Ovary (tissue), 10 donors: ENCODE measurements at places on chromosomes 4 and X.

- no peak for DNase-seq
These were observed 395.9 kb upstream of the GRIA3 start for GRCh38 chrX:122788216-122788615.

DNA sequence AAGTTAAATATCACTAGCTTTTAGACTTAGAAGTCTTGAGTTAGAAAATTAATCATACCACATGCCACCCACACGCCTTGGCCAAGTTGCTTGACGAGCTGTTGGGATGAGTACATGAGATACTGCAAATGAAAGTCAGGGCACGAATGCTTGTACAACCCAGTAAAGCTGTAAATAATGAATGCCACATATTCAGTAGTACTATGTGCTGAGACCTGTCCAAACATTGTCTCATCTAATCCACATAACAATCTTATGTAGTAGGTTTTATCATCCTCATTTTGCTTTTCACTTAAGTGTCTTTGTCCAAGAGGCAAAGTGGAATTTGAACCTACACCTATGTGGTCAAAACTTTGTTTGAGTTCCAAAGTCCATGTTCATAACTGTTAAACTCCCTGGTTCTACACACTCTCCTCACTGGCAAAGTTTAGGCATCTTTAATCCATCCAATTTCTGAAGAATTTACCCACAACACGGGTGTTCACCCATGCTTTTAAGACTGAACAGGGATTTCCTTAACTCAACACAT lies 74.1 kb downstream of the LDB2 start:
- DNase-seq: no peak

DNA sequence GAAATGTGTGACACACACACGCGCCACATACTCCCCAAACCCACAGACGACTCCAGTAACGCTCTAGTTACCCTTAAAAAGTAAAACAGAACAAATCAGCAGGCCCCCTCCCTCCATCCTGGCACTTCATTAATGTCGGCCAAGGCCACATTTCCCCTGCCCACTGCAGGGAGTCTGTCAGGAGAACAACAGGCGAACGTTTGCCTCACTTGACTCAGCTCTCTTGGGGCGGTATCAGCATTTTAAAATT lies 671 bp upstream of the FHIP1A start:
- no peak for DNase-seq

GRCh38 chrX:118948270-118948669 lies 26.1 kb upstream of the LONRF3 start:
- no peak for DNase-seq

GRCh38 chr4:36392916-36393315 lies 111.5 kb downstream of the DTHD1 start:
- DNase-seq: no peak

DNA sequence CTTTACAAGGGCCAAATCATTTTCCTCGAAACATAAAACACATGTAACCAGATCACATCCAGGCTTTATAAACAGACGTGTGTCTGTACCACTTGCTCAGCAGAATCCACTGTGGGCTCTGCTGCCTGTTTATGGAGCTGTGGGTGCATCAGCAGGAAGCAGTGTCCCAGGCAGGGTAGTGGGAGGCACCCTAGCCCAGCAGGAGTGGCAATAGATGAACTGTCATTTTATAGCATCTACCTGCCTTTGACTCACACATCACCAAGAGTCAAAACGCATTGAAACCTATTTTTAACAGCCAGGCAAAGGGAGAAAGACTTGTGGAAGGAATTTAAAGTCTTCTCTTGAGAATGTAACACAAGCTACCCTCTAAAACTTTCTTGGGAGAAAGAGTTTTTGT lies 169.1 kb upstream of the TENM3 start:
- DNase-seq: no peak

- DNase-seq: no peak
These were observed 61.5 kb upstream of the AMOT start for GRCh38 chrX:112901869-112902725.

DNA sequence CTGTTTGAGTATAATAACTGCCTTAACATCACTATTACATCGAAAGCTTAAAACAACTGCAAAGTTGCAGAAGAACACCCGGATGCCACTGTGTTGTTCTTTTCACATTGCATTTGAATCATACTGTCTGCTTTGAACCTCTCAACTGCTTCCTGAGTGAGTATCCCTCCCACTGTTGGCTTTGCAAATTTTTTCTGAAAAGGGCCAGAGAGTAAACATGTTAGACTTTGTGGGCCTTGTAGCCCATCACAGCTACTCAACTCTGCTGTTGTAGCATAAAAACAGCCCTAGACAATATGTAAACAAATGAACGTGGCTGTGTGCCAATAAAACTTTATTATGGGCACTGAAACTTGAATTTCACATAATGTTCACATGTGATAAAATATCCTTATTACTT lies 76.1 kb downstream of the NSG1 start:
- DNase-seq: no peak

DNA sequence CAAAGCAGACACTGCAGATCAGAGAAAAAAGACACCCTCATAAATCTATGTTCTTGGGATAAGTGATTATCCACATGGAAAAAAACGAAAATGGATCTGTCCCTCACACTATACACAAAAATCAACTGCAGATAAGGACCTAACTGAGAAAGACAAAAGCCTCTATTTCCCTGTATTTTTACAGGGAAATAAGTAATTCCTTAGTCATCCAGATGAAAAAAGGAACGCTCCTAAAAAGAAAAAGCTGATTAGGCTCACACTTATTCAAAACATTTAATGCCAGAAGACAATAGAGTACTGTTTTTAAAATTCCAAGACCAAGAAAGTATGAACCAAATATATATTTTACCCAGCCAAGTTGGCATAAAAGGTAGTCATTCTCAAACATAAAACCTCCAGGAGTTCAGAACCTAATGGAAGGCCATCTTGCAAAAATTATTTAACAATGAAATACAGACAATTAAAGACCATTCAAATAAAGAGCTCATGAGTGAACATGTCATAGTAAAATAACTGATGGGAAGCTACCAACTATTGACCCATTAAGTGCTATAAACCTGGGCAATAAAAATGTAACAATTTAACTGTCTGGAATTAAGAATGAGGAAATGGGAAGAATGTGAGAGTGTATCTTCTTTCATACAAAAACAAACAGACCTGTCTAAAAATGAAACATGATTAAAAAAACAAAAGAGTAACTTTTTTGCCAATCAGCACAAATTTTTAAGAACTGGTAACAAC lies 20.4 kb downstream of the PAPSS1 start:
- no peak for DNase-seq

DNA sequence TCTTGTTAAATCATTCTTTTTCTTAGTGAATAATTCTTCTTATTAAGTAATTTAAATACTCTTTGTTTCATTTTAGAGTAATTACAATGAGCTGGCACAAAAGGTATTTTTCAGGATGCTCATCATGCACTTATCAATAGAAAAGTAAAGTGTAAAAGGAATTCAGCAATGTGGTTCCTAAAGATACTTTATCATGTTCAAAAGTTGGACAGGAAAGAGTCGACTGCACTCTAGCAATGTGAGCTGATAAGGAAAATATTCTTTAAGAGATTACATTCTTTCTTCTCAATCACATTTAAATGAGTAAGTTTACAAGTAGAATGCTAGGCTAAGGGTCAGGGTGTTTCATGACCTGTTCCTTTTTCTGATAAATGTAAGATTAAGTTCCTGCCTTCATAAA lies 609.5 kb upstream of the FAM241A start:
- no peak for DNase-seq

GRCh38 chrX:9983846-9984245 lies 16.7 kb downstream of the CLDN34 start:
- no peak for DNase-seq

DNA sequence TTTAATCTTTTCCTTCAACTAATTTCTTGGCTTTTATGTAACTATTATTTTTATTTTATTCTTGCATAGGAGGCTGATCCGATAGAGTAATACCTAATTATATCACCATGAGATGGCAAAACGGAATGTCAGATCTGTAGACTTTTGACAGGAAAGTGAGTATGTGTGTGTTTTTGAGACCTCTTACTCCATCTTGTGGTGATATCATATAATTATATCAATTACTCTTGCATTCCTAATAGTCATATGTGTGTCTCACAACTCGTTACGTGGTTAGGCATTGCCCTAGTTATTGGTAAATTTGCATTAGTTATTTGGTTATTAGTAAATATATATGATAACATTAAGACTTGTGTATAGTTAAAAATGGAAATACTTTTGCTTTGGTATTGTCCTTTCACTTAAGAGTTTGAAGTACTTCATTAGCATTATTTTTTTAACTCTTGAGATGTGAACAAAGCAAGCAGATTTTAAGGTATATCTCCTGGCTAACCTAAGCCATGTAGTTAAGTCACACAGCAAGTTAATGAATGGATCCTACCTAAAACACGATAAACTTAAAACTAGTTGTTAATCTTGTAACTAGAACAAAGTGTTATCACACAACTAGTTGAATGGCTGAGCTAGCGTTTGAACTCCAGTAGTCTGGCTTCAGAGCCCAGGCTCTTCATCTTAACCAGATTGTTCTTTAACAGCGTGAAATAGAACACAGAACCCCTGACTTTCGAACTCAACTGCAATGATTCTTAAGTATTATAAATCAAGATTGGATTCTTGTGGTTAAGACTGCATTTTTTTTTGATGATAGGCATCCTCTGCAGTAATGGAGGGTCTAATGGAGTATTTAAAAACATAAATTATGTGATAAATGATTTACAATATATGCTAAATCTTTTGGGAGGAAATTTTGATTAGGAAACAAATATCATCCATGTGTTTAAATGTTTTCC lies 67.1 kb downstream of the PGRMC2 start:
- no peak for DNase-seq

GRCh38 chr4:107736037-107736436 lies 16.0 kb upstream of the PAPSS1 start:
- DNase-seq: no peak

DNA sequence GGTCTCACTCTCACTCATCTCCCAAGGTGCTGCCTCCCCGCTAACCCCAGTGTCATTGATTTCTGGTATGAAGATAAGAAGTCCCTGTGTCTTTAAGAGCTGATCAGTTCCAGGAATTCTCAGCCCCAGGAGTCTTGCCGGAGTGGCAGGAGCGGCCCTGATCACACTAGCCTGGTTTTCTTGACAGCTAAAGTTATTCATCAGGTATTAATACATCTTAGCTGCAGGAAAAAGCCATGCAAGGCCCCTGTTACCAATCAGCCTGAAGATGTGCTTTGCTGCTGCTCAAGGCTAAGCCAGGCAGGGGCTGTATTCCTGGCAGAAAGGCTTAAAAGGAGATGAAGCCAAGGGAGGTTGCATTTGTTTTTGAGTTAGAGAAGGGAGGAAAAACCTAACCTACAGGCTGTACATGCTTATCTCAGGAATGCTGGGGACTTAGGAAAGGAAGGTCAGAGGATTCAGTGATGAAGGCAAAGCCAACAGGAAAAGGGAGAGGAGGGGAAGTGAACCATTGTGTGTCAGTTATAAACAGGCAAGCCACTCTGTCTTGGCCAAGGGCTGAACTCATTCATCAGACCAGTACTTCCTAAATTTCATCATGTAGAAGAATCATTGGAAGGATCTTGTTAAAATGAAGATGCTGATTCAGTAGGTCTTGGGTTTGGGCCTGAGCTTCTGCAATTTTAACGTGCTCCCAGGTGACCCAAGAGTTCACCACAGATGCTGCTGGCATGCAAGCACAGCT lies 8.6 kb downstream of the SRPX start:
- no peak for DNase-seq

DNA sequence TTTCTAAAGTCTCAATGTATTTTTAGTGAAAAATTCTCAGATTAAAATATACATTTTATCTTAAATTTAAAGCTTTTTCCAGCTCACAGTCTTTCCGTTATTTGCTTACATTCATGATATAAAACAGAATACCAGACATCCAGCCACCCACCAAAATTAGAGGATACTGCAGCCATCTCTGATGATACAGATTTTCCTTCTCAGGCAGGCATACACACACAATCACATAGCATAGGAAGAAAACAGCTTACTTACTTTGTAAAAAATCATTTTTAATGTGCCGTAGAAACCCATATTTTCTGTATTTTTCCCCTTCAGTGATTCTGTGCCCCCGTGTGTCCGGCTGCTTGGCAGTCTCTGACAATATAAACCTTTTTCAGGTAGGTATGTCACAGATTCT lies 183.7 kb downstream of the FBXW7 start:
- DNase-seq: no peak

- DNase-seq: no peak
These were observed 1877.9 kb upstream of the PCDH7 start for GRCh38 chr4:28842271-28842670.

DNA sequence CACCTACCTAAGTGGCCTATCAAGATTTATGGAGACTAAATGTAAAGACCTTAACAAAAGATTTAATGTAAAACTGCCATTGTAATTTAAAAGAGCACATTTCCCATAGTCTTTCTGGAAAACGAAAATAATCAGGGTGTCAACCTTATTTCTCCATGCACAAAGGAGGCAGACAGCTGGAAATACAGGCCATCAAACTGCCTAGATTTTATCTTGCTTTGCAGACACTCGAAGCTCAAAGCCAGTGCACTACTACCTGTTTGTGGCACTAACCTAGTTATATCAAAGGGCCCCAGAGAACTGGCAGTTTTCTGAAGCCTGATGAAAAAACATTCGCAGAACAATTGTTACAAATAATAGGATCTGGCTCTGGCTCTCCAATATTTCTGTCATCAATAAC lies 863.9 kb downstream of the STPG2 start:
- DNase-seq: no peak

- DNase-seq: no peak
These were observed 26.9 kb upstream of the GJB1 start for GRCh38 chrX:71195964-71196649.

DNA sequence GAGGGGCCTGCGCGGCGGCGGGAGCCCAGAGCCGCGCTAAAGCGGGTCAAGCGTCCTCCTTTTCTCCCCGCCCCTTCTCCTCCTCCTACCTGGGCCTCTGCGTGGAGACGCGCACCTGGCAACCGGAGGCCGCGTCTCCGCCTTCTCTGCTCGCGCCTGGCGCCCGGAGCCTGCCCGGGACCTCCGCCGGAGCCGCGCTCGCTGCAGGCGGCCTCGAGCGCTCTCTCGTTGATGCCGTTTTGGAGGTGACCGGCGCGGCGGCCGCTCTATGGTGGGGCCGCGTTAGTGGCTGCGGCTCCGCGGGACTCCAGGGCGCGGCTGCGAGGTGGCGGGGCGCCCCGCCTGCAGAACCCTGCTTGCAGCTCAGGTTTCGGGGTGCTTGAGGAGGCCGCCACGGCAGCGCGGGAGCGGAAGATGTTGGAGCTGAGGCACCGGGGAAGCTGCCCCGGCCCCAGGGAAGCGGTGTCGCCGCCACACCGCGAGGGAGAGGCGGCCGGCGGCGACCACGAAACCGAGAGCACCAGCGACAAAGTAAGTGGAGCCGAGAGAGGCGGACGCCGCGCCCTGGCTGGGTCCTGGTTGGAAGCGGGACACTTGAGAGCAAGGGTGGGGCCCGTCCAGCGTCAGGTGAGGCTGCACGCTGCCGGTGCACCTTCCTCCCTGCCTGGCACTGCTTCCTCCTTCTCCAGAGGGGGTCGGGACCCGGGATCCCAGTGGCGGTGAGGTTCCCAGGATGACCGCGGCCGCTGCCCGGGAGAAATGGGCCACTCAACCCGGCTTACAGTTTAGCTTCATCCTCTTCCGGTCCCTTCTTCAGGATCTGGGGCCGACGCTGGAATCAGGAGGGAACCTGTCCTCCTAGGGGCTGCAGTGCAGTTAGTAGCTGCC lies at the start of gene CDS1:
Gene CDS1, plus strand, starts transcription at position 140 of the 888 bp plus-strand sequence. Its CDS starts 275 bp downstream, at position 415.
- DNase-seq: peak; percentile 21

- DNase-seq: no peak
These were observed 219.3 kb downstream of the TRAM1L1 start for GRCh38 chr4:116866106-116866505.

- DNase-seq: no peak
These were observed 50.0 kb upstream of the AFAP1 start for GRCh38 chr4:7989654-7990053.
